Non-pigmented ciliary epithelial cell (primary cell): ENCODE measurements at places on chromosomes 1 and 21.

- DNase-seq: no peak
Observed at GRCh38 chr1:60765204-60765603, 317.2 kb upstream of the NFIA start.

GRCh38 chr1:188140958-188141357 is 1312.2 kb downstream of the PLA2G4A start:
- DNase-seq: no peak

- DNase-seq: no peak
Observed at GRCh38 chr1:196661345-196661744, 9.5 kb downstream of the CFH start.

DNA sequence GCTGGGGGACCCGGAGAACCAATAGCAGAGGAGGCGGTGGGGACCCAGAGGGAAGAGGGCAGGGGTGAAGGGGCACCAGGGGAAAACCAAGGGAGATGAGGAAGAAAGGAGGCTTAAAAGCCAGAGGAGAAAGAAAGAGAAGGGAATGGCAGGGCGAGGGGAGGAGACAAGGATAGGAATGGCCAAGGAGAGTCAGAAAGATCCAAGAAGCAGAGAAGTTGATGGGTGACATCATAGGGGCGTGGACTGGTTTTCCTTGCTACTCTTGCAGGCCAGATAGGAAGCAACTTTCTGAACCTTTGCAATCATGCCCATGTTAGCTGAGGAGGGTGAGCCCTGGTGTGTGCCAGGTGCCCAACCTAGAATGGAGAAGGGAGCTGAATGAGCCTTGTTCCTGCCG is 5.4 kb downstream of the NPR1 start:
- no peak for DNase-seq

- no peak for DNase-seq
Observed at GRCh38 chr1:52157582-52157981, 15.7 kb downstream of the ZFYVE9 start.

DNA sequence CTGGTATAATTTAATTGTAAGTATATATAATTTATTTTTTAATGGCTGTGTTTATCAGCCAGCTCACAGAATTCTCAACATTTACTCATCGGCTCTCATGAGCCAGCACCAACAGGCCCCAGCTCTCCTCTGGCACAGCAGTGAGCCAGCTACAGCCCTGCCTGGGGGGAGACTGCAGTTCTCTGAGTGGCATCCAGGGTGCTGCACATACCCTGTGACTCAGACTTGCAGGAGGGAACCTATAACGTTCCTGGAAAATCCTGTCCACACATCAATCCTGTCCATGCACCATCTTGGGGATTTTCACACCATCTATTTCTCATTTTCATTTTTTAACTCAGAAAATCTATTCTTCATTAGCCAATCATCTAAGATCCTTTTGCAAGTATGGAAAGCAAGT is 36.5 kb downstream of the FHAD1 start:
- DNase-seq: no peak

DNA sequence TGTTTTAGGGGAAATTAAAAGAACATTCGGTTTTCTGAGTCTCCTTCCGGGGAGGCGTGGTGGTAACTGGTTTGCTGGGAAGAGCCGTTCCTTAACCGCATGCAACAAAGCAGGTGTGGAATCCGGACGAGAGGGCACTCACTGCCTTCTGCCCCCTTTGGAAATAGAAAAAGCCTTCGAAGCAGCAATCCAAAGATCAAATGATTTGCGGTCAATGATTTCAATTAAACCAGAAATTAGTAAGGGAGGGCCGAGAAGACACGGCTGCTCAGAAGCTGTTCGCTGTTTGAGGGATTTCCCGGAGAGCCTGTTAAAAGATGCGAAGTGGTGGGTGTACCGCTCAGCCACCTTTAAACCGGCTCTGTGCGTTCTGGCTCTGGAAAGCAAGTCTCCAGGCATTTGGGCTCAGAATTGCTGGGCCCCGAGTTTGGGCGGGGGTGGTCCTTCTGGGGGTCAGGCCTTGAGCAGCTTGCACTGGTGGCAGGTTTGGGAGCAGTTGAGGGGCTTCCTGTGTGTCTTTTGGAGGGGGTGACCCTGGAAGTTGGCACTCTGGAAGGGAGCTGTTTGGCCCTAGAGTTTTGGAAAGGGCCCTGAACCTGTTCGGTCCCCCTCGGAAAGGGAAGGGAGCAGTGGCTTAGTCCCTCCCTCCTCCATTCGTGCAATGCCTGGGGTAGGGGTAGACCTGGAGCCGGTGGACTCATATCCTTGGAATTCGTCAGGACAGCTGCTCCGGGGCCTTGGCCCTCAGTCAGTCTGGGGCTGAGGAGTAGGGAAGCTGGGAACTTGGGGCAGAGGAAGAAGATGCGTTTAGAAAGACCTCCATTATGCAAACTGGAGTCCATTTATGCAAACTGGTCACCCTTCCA is 3.1 kb downstream of the SIM2 start:
- DNase-seq: no peak

DNA sequence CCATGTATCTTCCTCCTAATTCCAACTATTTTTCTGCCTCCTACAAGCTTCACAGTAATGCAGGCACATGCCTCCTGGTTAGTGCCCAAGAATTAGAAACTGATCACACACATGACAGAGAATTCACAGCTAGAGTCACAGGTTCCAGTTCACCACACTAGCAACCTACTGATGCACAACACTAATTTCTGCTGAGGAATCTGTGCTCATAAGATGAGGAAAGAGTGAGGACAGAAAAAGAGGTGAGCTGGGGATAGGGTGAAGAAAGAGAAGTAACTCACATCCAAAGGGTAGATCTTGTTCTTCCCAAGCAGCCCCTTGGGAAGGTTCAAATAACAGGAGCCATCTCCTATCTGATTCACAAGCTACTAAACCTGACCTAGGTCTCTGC is 61.3 kb downstream of the PUM1 start:
- DNase-seq: no peak

GRCh38 chr1:234720709-234721441 is 110.9 kb upstream of the IRF2BP2 start:
- no peak for DNase-seq

DNA sequence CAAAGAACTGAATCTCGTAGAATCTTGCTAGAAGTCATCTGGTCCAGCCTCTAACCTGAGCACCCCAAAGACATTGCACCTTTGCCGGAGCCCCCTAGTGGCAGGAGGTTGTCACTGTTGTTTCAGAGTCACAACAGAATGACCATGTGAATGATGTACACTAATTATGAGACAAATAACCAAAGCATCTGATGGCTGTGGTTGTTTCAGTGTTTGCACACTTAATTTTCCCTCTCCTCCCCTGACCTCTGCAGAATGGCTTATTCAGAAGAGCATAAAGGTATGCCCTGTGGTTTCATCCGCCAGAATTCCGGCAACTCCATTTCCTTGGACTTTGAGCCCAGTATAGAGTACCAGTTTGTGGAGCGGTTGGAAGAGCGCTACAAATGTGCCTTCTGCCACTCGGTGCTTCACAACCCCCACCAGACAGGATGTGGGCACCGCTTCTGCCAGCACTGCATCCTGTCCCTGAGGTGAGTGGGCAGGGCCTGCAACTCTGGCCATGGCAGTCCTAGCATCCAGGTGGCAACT is 26.4 kb downstream of the TRAF5 start:
- DNase-seq: no peak

DNA sequence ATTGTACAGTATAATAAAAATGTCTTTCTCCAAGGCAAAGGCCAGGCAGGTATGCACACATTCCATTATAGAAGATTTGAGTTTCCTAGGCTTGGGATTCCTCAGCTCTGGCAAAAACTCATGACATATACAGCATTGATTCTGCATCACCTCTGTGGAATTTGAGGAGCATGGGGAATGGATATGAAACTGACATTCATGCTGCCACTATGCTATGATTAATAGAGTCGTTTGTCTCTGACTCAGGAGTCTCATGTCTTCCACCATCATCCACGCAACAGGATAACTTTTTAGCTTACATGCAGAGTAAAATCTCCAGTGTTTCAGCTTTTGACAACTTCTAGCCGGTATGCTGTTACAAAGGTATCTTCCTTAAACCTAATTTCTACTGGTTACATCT is 49.8 kb upstream of the ADORA3 start:
- peak; percentile 68 for DNase-seq

- DNase-seq: no peak
Observed at GRCh38 chr1:54608566-54609230, 14.6 kb downstream of the FAM151A start.
